CMK (cell line): ENCODE measurements at places on chromosomes 4 and X.

- no peak for DNase-seq
Measured at GRCh38 chr4:88524171-88524570, 595 bp upstream of the PYURF start.

GRCh38 chr4:1092026-1092982 lies 21.1 kb downstream of the RNF212 start:
- no peak for DNase-seq

DNA sequence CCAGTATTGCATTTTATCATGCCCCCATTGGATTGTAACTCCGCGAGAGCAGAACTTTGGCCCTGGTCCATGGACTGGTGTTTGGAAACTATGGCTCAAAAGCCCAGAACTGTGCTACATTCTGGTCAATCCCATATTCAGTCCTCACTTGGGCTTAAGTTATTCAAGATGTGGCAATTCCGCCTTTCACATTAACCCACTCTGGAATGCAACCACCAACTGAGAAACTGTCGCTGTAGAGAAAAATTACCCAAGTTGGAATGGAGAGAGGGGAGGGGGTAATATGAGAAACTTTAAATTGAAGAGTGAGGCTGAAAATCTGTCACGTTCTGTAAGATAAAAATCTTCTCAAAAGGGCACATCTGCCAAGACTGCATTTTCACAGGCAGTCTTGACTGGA lies 189.6 kb upstream of the NHS start:
- DNase-seq: no peak

GRCh38 chrX:129791961-129792570 lies 12.3 kb downstream of the SASH3 start:
- DNase-seq: no peak

- no peak for DNase-seq
Measured at GRCh38 chrX:44223150-44223549, 120.3 kb downstream of the EFHC2 start.

DNA sequence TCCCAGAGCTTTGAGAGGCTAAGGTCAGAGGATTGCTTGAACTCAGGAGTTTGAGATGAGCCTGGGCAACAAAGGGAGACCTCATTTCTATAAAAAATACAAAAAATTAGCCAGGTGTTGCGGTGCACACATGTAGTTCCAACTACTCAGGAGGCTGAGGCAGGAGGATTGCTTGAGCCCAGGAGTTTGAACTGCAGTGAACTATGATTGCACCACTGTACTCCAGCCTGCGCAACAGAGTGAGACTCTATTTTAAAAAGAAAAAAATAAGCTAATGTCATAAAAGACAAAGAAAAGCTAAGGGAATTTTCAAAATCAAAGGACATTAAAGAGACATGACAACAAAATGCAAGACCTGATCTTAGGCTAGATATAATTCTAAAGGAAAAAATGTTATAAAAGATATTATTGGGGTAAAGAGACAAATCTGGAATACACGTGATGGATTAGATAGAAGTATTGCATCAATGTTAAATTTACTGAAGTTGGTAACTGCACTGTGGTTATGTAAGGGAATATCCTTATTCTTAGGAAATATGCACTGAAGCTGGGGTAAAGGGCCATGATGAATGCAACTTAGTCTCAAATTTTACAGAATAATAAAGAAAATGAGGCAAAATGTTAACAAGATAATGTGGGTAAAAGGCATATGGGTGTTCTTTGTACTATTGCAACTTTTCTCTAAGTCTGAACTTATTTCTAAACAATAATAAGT lies 75.2 kb downstream of the SPRY1 start:
- DNase-seq: no peak

- DNase-seq: no peak
Measured at GRCh38 chrX:110201799-110202198, 116.1 kb downstream of the AMMECR1 start.

DNA sequence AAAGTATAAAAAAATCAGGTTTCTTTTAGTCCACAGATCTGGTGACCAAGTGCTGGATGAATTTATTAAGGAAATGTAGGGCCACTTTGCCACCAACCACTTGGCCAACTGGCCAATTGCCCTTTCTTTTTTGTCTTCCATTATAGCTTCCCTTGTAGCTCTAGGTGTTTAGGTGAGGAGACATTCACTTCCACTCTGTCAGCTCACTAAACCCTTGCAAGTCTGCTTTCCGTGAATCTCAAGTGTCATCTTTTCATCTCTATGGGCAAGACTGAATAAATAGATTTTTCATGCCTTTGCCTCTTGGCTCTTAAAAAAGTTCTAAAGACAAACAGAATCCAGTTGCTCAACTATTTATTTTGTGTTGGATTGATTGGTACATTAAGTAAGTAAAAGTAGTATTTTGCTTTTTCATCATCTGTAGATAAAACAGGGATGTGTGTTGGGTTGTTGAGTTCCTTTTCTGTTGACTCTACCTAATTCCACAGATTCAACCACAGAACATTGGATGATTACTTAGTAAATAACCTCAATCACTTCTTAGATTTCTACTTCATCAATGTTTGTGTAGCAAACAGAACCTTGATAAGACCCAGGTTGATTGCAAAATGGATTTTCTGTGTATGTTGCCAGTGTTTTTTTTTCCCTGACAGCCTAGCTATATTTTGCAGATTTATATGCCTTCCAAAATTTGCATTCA lies 68.1 kb upstream of the GRXCR1 start:
- no peak for DNase-seq

DNA sequence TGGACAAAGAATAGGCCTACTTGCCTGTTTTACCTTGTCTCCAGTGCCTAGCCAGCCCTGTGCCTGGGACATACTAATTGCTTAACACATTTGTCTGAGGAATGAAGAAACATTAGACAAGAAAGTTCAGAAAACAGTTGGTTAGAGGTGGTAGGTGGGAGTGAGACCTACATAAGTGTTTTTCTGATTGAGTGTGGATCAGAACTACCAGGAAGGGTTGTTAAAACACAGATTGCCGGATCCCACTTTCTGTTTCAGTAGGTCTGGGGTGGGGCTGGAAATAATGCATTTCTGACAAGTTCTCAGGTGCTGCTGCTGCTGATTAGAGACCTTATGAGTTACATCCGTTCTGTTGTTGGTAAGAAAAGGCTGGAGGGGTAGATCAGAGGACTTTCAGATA lies 5.7 kb upstream of the JADE1 start:
- no peak for DNase-seq
